ENCODE measurements at places on chromosomes 2 and 18. TPM values are rescaled to one million over a fixed set of nuclear protein-coding genes. Genes with fewer than 3 reads are reported as not detected.

DNA sequence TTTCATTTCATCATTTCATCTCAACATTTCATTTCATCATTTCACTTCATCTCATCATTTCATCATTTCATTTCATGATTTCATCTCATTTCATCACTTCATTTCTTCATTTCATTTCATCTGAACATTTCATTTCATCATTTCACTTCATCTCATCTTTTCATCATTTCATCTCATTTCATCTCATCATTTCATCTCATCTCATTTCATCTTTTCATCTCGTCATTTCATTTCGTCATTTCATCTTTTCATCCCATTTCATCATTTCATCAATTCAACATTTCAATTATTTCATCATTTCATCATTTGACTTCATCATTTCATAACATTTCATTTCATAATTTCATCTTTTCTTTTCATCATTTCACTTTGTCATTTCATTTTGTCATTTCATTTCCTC is 128.4 kb downstream of the ANKRD30BL start:
- DNase-seq = no peak
- H3K27ac ChIP-seq = no peak overlapping the region
- peaks cover 2% of the 10 kb centered on the region for H3K27me3 ChIP-seq
- H3K4me1 ChIP-seq = no peaks in the 10 kb centered on the region

- peaks cover 2% of the 10 kb centered on the region for H3K36me3 ChIP-seq
- no peaks in the 10 kb centered on the region for H3K27me3 ChIP-seq
- no peak for DNase-seq
- no peak overlapping the region for H3K4me3 ChIP-seq
- peaks cover 22% of the 10 kb centered on the region for H3K4me1 ChIP-seq
- peak overlapping the region; percentile 97 for H3K27ac ChIP-seq
Observed at GRCh38 chr2:177243476-177243875, 21.1 kb downstream of the NFE2L2 start.

RAMP1 gene
- 230 TPM for total RNA-seq

DNA sequence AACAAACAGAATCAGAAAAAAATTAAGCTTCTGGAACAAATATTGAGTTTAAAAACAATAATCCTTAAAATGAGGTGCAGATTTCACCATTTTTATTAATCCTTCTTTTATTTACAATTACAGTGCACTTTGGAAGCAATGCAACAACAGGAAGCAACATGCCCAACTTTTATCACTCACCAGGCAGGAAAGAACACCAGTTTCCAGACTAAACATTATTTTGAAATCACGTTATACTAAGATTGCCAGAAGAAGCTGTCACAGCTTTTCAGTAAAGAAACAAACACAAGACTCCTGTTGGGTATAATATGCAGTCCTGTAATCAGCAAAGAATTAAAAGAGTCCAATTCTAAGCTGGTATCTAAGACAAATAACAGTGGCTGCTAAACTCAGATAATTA is 137.9 kb upstream of the ZC3H15 start:
- H3K4me1 ChIP-seq = no peaks in the 10 kb centered on the region
- H3K27ac ChIP-seq = no peak overlapping the region
- no peak for DNase-seq
- no peaks in the 10 kb centered on the region for H3K27me3 ChIP-seq

- no peak overlapping the region for H3K4me3 ChIP-seq
- H3K4me1 ChIP-seq = no peaks in the 10 kb centered on the region
- no peaks in the 10 kb centered on the region for H3K36me3 ChIP-seq
Observed at GRCh38 chr18:52319424-52319983, 20.5 kb upstream of the DCC start.

KCNIP3 gene
- 7.7 TPM for total RNA-seq

DNA sequence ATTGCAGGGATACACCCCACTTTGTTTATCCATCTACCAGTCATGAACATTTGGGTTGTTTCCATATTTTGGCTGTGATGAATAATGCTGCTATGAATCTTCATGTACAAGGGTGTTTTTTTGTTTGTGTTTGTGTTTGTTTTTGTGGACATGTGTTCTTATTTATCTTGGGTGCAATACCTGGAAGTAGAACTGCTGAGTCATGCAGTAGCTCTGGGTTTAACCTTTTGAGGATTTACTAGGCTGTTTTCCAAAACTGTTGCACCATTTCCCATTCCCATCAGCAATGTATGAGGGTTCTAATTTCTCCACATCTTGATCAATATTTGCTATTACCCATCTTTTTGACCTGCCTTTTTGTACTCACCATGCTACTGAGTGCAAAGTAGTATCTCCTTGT is 140.0 kb upstream of the CYP1B1 start:
- no peak for DNase-seq
- no peak overlapping the region for H3K4me3 ChIP-seq
- no peaks in the 10 kb centered on the region for H3K36me3 ChIP-seq
- H3K4me1 ChIP-seq = no peaks in the 10 kb centered on the region

NTSR2 gene
- not detected for total RNA-seq

DNA sequence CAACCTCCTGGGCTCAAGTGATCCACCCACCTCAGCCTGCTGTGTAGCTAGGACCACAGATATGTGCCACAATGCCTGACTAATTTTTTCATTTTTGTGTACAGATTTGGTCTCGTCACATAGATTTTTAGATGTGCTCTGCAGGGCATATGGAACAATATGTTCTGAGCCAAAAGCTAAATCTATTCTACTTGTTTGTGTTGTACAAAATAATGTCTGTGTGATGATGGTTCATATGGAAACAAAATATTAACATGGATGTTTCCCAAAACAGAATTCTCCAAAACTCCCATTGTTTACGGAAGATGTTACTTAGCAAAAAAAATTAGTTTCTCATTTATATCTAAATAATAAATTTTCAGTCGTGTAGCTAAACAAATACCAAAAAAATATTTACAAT is 12.6 kb upstream of the KLHL23 start:
- H3K27me3 ChIP-seq = no peaks in the 10 kb centered on the region
- H3K4me3 ChIP-seq = no peak overlapping the region
- H3K27ac ChIP-seq = no peak overlapping the region
- no peaks in the 10 kb centered on the region for H3K36me3 ChIP-seq

ALK gene
- 0.30 TPM for total RNA-seq

EMILIN1 gene
- 200 TPM for total RNA-seq

TDRD15 gene
- 0.15 TPM for total RNA-seq

GRCh38 chr2:17800693-17801458 is 15.4 kb upstream of the MSGN1 start:
- no peak overlapping the region for H3K4me3 ChIP-seq
- no peaks in the 10 kb centered on the region for H3K4me1 ChIP-seq
- H3K27ac ChIP-seq = no peak overlapping the region
- DNase-seq = no peak
- H3K36me3 ChIP-seq = no peaks in the 10 kb centered on the region

UGT1A10 gene
- not detected for total RNA-seq

DNA sequence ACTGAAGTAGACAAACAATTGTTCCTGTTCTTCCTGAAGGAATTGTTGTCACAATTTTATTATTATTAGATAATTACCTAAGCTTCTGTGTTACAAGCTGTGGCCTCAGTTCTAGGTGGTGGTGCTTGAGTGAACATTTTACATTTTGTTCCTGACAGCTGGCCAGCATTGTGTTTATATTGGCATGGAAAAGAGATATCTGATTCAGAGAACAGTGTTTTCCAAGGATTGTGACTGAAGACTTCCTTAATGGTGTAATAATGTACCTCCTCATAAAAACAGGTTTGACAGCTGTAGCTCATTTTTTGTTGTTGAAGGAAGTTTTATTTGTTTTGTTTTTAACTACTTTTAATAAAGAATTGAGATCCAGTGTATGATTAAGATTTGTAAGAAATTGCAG is 95.2 kb downstream of the EPB41L5 start:
- peaks cover 2% of the 10 kb centered on the region for H3K36me3 ChIP-seq
- H3K4me1 ChIP-seq = no peaks in the 10 kb centered on the region
- no peak for DNase-seq
- H3K27ac ChIP-seq = no peak overlapping the region

DNA sequence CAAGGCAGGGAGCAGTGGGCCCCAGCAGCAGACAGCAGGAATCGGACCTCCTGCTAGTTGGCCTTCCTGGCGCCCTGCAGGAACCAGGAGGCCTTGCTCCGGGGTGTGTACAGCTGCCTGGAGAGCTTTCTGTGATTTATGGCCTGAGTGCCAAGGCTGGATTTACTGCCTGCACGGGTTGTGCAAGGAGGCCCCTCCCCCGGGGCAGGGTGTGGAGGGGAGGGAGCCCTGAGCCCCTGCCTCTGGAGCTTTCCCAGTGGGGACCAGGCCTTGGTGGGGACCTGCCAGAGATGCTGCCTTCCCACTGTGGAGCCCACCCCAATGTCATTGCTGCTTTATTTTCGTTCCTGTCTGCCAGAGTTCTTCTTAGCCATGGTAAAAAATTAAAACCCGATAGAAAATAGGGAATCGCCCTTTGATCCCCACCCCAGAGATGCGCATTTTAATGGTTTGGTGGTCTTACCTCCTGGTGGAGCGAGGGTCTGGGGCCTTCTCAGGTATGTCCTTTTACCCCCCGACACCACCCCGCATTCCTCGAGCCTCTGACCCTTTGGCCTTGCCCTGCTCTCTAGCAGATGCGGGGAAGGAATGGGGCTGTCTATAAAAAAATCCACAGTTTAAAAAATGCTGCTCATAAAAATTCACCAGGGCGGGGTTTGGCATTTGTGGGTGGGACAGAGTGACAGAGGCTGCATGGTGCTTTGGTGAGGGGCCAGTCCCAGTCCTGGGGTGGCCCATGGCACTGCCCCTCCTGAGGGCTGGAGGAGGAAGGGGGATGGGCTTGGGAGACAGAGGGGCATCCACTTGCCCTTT is 6.9 kb upstream of the RALB start:
- H3K27me3 ChIP-seq = no peaks in the 10 kb centered on the region
- H3K4me3 ChIP-seq = no peak overlapping the region
- no peaks in the 10 kb centered on the region for H3K4me1 ChIP-seq

NT5C1B gene
- total RNA-seq = not detected
